ENCODE measurements at places on chromosomes 11 and 22.

GRCh38 chr22:26570864-26571525 lies 18.9 kb downstream of the TPST2 start:
- DNase-seq = no peak

- DNase-seq = no peak
Observed at GRCh38 chr11:103372906-103373305, 263.7 kb downstream of the DYNC2H1 start.

- DNase-seq = no peak
Observed at GRCh38 chr11:66680966-66681645, 3.4 kb upstream of the RBM4B start.

DNA sequence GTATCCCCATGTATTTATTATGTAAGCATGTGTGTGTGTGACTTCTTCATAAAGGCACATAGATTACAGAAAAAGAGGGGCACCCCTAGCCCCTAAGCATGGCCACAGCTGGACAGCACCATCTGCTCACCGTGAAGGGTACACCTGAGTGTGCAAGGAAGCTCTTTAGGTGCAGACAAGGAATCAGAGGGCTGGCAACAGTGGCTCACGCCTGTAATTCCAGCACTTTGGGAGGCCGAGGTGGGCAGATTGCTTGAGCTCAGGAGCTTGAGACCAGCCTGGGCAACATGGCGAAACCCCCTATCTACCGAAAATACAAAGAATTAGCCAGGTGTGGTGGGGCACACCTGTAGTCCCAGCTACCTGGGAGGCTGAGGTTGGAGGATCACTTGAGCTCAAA lies 56.3 kb downstream of the DGCR2 start:
- DNase-seq = no peak

- DNase-seq = no peak
Observed at GRCh38 chr11:69059985-69060384, 11.3 kb downstream of the TPCN2 start.

GRCh38 chr11:127925475-127925874 lies 661.9 kb downstream of the ETS1 start:
- no peak for DNase-seq

DNA sequence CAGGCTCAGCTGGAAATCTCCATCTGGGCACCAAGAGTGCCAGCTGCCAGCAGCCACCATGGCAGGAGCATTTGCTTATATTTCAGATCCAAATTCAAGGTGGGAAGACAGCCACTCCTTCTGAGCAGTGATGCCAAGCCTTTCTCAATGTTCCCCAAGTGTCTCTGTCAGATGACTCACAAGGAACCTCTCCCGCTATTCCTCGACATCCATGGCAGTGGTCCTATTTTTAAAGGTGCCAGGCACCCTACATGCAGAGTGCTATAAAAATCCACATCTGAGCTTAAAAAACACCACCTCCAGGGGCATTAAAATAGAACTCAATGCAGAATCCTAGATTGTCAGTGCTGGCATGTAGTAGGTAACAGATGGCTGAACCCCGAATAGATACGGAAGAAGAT lies 112.1 kb downstream of the SLC1A2 start:
- DNase-seq = no peak

DNA sequence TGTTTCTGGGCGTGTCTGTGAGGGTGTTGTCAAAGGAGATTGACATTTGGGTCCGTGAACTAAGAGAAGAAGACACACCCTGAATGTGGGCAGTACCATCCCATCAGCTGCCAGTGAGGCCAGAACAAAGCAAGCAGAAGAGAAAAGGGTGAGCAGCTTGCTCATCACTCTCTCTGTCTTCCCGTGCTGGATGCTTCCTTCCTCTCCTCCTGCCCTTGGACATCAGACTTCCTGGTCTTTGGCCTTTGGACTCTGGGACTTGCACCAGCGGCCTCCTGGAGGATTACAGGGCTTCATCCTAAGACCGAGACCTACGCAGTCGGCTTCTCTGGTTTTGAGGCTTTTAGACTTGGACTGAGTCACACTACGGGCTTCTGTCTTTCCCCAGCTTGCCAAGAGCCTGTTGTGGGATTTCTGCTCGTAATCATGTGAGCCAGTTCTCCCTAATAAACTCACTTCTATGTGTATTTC lies 18.8 kb downstream of the APOL2 start:
- no peak for DNase-seq

- no peak for DNase-seq
Observed at GRCh38 chr11:44725757-44726282, 942 bp upstream of the TSPAN18 start.

DNA sequence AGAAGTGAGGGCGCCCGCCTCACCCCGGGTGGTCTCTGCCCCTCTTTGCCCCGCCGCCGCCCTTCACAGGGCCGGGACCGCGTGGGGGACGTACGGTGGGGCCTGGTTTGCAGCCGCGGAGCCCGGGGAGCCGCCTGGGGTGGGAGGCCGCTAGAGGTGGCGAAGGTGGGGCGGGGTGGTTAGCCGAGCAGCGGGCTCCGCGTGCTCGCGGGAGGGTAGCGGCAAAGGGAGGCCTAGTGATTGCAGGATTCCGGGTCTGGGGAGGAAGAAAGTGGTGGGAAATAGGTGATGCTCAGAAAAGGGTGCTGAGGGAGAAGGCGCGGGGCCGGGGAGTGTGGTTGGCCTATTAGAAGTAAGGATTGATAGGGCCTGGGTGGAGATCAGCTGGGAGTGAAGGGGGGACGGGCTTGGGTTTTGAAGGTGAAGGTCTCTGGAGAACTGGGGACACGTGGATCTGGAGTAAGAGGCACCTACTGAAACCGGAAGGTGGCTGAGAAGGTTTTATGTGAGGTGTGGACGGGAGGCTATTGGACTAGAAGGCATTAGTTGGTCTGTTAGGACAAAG lies 571 bp downstream of the FAR1 start:
- DNase-seq = peak; percentile 26

DNA sequence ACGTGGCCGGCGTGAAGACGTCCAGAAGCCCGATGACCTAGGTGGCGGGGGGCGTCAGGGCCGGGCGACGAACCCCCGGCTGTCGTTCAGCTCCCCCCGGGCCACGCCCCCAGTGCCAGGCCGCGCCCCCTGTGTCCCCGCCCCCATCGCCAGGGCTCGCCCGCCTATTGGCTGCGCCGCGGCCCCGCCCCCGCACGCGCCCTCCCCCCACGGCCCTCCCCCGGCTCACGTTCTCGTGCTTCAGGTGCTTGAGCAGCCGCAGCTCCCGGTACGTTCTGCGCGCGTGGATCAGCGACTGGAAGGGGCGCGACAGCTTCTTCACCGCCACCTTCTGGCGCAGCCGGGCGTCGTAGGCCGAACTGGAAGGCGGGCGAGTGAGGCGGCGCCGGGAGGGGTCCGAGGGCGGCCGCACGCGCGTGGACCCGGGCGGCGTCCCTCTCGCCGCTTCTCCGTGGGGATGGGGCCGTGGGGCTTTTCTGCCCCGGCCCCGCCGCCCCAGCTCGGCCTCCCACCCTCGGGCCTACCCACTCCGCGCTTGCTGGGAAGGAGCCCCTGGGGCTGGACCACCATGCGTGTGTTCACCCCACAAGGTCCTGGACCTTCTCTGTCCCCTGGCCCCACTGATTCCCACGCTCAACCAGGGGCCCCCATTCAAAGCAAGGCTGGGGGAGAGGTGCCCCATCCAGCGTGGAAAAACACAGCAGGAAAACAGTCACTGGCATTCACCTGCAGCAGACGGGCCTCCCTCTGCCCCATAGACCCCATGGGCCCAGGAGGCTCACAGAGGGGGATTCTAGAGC lies 2.4 kb downstream of the MAPK11 start:
- DNase-seq = peak; percentile 40

- DNase-seq = no peak
Observed at GRCh38 chr11:48019217-48019584, 38.8 kb downstream of the PTPRJ start.

DNA sequence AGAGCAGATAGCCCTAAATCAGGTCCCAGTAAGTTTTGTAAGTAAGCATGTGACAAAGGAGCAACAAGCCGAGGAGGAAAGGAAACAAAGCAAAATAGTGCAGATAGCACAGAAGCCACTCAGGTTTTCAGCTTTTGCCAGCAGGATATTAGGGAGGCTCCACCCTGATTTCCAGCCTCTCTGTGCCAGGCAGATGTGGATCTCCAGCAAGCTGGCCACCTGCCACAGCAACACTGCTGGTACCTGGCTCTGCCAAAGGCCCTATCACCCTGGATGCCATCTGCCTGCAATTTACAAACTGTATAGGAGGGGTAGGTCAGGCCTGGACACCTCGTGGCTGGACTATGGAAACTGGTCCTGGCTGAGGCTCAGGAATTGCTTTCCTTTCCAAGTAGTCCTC lies 12.2 kb upstream of the NNMT start:
- DNase-seq = no peak

- DNase-seq = no peak
Observed at GRCh38 chr11:70423523-70424505, 25.5 kb downstream of the CTTN start.

- peak; percentile 53 for DNase-seq
Observed at GRCh38 chr11:61004180-61004611, 32.7 kb downstream of the CD6 start.

GRCh38 chr11:84819537-84819936 lies 807.6 kb downstream of the DLG2 start:
- DNase-seq = no peak
